ENCODE measurements at places on chromosomes 6 and 20.

GRCh38 chr6:33017018-33017417 lies 7.6 kb upstream of the HLA-DOA start:
- no peak for DNase-seq

- peak; percentile 14 for DNase-seq
These were observed 40.0 kb upstream of the TAF8 start for GRCh38 chr6:42010185-42010891.

DNA sequence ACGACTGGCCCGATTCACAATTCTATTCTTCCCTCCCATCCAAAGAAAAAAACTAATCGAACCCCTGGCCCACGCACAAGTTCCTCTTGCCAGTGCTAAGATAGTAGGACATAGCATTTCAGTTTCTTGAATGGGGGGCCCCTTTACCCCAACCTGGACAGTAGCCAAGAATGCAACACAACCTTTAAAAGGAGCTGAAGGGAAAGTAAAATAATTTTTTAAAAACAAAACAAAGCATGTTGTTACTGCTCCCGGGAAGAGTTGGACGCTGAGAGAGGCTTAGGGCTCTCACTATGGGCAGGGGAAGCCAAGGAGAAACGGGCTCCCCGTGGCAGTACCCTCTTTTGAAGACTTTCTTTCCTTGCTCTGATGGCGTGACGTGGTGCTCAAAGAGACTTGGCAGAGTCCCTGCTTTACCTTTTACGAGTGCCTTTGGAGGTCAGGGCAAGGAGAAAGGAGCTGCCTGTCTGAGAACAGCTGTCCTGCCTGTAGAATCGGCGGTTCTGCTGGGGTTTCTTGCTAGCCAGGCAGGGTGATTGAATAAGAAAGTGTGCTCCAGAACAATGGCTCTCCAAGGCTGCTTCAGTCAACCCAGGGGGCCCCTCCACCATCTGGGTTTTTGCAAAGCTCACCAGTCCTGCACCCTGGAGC lies 5.8 kb downstream of the TFAP2C start:
- DNase-seq: no peak

DNA sequence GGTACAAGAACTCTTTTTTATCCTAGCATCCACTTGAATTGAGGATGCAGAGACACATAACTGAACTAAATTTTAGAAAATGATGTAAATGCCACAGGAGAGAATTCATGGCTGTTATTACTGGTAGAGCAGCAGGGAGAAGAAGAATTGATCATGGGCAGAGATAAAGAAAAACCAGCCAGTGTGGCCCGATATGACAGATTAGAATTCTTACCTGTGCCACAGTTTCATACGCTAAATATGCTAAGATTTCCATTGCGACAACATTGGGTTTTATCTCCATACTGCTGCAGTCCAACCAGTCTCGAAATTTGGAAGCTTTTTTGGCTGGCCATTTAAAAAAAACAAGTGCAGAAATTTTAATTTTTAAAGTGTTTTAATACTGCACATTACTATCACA lies 373.8 kb upstream of the RUNX2 start:
- no peak for DNase-seq

- DNase-seq: no peak
These were observed 26.2 kb downstream of the C20orf173 start for GRCh38 chr20:35503281-35503680.

DNA sequence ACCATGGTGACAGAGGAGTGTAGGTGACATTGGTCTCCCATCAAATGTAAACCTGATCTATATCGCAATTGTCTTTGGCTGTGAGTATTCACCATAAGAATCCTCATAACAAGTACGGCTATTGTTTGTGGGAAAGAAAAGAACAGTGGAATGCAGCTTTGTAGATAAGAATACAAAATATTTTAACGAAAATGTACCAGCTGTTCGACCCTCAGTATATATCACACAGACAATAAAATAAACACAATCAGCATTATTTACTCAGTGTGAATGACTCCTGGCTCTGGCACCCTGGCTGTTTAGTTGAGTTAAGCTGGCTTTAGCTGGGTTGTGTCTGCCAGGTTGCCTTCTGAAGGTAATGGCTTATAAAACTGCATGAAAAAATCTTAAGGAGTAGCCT lies 43.4 kb downstream of the SNRNP48 start:
- no peak for DNase-seq

GRCh38 chr20:50403565-50404418 lies 106.4 kb upstream of the PTPN1 start:
- DNase-seq: no peak

- peak; percentile 88 for DNase-seq
These were observed at the start of gene CENPB for GRCh38 chr20:3786665-3787323. CENPB (minus strand) TSS chr20:3786740; CDS start chr20:3786483, 257 bp downstream.

DNA sequence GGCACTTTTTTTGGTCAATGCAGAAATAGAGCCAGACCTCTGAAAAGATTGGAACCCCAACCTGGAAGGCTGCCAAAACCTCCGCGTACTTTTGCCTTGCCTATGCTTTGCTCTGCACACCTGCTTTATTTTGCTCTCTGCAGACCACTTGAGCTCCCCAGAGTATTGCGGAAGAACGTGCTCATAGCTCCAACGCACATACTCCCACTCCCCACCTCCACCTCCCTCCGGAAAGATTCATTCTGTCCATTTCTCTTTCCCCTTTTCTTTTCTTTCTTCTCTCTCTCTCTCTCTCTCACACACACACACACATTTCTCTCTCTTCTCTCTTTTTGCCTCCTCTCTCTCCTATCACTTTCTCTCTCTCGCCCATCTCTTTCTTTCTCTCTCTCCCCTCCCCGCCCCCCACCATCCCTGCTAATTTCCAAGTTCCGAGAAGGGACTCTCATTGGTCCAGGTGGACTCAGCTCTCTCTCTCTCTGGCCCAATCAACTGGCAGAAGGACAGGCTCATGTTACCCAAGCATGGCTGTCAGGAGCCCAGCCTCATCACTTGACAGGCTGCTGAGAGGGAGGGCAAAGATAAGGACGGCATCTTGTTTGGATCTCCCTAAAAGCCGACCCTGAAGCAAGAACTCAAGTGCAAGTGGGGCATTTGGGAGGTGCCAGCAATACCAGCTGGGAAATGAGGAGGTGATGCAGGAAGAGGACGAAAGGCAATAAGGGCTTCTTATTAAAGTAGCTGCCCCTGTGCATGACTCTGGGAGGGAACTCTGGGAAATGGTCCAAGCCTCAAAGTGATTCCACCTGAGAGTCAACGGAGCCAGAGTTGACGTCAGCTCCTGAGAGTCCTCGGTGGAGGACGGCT lies 246.1 kb downstream of the LY86 start:
- peak; percentile 62 for DNase-seq

GRCh38 chr6:390914-391558 lies 516 bp upstream of the IRF4 start:
- DNase-seq: peak; percentile 5

GRCh38 chr20:19706463-19706862 lies 51.6 kb upstream of the RIN2 start:
- DNase-seq: no peak

GRCh38 chr6:13463328-13463717 lies 24.1 kb downstream of the GFOD1 start:
- no peak for DNase-seq

- no peak for DNase-seq
These were observed 11.5 kb upstream of the CARMIL1 start for GRCh38 chr6:25267662-25268061.

All from kidney tubule cell (primary cell).